ENCODE measurements at places on chromosomes 11 and 22.

DNA sequence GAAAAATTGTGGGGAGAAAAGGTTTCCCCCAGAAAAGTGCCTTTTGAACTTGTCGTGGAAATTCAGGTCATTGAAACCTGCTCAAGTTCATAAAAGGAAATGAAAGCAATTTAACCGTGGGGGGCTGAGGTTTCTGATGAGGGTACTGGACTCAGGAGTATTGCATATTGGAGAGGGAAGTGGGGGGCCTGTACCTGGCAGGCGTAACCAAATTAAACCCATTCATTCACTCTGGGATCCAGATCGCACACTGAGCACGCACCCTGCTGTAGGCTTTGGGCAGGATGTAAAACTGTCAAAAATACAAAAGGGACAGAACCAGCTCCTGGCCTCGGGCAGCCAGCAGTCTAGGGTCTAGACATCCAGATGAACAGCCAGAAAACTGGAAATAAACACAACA is 1517.4 kb downstream of the BRD1 start:
- no peak for DNase-seq

DNA sequence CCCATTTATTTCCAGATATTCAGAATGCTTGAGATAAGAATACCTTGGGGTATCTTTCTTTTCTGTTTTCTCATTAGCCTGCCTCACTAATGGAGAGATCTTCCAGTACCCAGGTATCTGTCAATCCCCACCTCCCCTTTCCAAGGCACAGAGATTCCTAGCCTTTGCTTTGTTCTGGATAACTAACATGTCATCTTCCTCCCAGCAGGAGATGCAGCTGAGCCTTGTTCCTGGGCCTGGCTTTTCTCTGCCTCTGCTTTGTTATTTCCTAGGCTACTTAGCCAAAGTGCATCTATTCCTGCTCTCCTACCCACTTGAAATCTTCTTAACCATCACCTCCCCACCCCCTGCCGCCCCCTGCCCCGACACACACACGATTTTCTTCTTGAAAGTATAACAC is 297.1 kb downstream of the NELL1 start:
- DNase-seq: no peak

GRCh38 chr11:2558861-2559526 is 114.2 kb downstream of the KCNQ1 start:
- DNase-seq: no peak

DNA sequence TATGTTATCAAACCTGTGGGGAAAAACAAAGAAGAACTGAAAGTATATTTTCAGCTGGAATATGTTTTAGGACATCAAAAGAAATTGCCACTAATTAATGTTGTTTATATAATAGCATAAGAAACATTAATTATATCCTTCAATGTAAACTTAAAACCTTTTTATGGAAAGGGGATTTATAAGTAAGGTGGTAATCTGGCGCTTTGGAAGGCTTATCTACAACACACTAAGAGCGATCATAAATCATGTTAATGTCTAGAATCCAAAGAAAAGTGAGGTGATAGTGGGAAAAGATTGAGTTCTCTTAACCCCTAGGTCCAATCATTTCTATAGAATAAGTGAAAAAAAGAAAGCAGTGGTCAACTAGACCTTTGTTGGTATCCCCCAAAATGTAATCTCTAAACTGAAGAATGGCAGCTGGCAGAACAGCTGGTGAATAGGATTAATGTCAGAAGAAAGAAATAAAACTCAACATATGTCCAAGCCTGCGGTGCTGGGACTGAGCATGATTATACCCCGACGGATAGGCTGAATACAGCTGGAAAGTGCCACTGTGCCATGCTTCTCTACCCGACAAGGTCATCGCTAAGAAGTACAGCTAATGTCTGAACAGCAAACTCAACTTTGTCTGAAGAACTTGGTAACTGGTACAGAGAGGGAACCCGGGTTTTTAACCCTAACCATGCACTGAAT is 64.0 kb downstream of the SOX6 start:
- DNase-seq: no peak

- DNase-seq: peak; percentile 10
Measured at GRCh38 chr22:36839356-36840073, 21.3 kb upstream of the NCF4 start.

DNA sequence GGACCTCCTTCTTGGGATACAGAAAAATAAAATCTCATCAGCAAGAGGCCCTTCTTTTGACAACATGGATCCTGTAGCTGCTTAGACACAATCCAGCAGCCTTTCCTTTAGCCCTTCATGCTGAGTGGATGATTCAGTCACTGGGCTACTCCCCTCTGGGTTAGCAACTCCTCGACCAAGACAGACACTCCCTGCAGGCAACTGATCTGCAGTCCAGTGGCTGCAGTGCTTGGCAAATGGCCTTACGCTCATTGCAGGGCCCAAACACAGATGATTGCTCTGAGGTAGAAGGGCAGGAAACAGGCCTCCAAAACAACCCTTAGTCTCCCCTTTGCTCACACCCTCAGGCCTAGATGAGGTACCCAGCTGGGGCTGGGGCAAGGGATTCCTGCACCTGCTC is 73.2 kb upstream of the OPCML start:
- no peak for DNase-seq

DNA sequence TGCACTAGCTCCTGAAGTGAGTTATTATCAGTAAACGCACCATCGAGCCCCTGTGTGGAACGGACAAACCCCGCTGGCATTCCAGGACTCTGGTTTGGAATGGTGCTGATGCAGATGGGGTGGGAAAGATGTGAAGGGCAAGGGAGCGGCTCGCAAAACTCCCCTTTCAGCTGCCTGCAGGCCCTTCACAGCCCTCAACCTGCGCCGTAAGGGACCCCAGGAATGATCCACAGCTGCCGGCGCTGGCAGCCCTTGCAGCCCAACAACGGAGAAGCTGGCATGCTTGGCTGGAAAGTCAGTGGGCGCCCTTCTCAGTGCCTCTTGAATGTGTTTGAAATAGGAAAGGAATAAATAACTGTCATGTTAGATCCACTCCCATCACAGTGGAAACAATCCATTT is 1445.5 kb downstream of the BRD1 start:
- no peak for DNase-seq

DNA sequence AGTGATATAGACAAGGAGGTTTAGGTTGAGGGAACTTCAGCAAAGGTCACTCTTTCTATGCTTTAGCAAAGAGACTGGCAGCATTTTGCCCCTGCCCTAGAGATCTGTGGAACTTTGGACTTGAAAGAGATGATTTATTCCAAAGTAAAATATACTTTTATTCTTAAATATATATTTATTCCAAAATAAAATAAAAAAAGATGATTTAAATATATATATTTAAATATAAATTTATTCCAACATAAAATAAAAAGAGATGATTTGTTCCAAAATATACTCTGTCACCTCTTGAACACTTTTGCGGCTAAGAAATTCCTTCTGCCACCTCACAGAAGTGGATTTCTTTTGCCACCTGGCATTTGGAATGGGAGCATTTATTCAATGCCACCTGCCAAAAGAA is 521.3 kb upstream of the CHORDC1 start:
- no peak for DNase-seq

DNA sequence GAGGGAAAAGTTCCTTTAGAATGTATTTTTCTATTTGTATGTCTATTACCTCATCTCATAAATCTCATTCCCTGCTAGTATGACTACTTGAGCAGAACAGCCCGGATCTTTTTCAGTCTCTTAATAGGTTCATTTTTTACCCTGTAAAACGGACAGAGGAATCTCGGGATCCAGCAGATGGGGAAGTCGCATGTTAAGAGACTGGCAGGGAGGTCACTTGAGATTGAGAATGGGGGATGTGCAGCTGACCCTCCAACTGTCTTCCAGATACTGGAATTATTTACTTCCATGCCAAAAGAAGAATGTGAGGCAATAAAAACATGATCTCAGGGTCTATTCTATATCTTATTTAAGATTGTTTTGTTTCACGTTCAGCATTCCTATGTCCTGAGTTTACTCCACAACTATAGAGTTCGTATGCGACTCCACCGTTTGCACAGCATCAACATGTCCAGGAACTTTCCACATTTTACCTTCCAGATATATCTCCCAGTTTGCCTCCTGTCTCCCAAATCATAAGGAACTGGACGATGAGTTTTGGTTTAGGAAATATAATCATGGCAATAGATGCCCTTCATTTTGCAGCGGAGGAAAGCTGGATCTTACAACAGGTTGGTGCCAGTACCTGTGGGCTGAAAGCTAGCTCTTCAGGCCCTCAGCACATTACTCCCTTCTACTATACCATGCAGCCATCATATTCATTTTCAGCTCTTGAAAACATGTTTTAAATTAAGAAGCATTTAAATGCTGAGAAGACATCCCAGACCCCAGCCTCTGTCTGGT is 181.5 kb downstream of the MAML2 start:
- no peak for DNase-seq

- no peak for DNase-seq
Measured at GRCh38 chr11:65821107-65821506, 12.7 kb upstream of the SNX32 start.

DNA sequence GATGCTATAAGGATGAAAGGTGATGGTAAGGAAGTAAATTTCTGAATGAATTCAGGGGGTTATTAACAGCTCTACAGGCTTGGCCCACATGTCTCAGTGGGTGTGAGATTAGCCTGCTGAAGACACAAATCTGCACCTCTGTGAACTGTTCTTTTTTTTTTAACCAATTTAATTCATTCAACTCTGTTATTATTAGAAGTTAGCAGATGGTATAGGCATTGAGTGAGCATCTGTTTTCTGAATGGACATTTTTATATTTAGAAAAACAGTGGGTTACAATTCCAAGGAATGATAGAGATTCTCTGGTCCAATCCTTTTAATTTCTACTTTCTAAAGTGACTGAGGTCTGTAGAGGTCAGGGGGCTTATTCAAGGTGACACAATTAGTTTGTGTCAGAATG is 122.0 kb upstream of the SORL1-AS1 start:
- DNase-seq: no peak

DNA sequence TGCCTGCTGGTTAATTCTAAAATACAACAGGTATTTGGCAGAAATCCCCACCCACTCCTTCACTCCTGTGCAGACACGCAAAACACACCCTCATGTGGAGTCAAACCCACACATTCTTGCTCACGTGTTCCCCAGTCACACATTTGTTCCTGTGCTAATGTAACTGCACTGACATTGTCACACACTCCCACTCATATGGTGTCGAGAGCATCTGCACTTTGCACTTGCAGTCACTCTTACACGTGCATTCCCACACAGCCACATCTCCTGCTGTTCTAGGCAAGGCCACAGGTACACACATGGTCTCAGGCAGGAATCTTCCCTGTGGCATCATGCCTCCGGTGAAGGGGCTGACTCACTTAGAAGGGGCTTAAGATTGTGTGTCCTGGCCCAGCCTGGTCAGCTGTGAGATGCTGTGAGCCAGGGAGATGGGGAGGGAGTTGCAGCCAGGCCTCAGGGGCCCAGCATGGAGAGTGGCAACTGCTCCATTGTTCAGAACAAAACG is 395.0 kb downstream of the TENM4 start:
- peak; percentile 62 for DNase-seq

DNA sequence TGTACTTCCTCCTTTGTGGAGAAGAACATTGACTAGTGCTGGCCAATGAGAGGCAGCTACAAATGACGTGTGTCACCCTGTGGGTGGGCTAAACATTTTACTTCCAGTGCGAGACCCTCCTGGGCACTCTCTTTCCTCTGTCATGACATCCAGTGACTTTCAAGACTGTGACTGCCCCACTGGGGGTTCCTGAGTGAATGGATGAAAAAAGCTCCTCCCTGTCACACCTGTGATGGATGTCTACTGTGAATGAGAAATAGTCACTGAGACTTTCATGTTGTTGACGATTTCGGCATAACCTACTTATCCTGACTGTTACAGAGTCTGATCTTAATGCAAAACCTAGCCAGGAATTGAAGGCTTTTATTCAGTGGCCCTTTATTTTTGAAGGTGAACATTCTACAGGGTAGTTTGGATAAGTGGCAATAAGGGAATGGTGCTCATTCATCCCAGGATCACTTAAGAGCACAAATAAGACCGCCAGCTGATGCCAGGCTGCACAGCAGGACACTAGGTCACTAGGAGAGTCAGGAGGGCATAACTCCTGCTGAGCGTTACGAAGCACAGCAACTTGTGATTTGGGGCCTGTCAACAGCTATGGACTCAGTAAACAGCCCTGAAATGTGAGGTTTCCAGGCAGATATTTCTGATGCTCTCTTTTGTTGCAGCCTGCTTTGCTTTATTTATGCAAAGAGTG is 636.6 kb downstream of the NTM start:
- no peak for DNase-seq

- DNase-seq: no peak
Measured at GRCh38 chr11:94405062-94405833, 4.0 kb upstream of the GPR83 start.

GRCh38 chr11:12118949-12119348 is 8.6 kb downstream of the MICAL2 start:
- no peak for DNase-seq

GRCh38 chr11:13963949-13964770 is 1.6 kb downstream of the SPON1 start:
- DNase-seq: peak; percentile 13

DNA sequence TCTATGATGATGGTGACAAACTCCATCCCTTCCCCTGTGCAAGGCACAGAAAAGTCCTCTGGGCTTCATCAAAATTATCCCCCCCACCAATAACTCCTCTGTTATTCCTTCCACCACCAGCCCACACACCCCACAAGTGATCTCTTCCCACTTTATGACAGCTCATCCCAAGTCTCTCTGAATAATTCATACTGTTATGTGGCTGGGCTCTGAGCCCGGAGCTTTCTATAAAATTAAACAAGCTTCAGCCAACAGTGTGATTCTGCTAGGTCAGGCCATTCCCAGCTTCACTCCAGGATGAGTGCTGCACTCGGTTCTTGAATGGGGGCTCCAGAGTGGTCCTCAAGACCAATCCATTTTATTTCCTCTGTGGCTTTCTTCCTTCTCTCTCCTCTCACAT is 83.0 kb downstream of the INSC start:
- DNase-seq: no peak

DNA sequence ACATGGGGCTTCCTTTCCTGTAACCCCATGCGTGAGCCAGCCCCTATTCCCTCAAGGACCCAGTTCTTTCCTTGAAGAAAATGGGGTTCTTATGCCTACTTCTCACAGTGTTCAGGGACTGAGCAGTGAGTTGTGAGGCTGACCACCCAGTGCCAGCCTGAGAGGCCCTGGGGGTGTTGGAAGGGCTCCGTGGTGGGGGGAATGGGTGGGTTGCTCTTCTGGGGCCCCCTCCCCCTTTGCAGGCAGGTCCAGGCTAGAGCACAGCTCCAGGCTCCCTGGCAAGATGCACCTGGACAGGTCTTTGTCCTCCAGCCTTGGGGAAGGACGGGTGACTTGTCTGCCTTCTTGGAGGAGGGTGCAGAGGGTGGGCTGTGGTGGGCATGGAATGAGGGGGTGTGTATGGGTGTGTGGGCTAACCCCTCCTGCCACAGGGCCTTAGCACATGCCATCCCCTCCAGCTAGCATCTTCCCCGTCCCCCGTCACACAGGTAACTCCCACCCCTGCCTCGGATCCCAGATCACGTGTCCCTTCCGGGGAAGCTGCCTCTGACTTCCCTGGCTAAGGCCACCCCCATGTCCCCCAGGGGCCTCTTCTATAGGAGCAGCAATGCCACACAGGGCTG is 64.6 kb downstream of the MYEOV start:
- no peak for DNase-seq

GRCh38 chr11:40095446-40095845 is 1364.0 kb downstream of the LRRC4C start:
- no peak for DNase-seq

GRCh38 chr11:131886201-131886600 is 515.8 kb downstream of the NTM start:
- no peak for DNase-seq

All from RWPE1 (cell line).